ENCODE measurements at places on chromosomes 5 and 9.

GRCh38 chr5:93189707-93190120 lies 391.3 kb downstream of the NR2F1-AS1 start:
- peak; percentile 96 for DNase-seq

DNA sequence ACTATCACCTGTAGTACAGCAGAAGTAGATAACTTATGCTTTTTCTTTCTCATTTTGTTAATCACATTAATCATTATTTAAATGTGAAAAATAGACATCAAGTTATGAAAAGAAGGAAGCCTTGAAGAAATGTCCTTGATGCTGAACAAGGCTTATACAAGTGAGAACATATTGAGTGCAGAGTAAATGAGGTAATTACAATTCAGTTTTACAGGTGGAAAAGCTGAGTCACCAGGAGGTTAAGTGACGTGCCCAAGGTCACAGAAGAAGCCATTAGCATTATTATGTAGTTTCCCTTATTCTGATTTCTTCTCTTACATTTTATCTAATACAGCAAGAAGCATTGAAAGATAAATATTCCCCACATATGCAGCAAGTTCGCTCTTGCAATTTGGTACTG lies 998.5 kb upstream of the CDH6 start:
- DNase-seq = no peak

DNA sequence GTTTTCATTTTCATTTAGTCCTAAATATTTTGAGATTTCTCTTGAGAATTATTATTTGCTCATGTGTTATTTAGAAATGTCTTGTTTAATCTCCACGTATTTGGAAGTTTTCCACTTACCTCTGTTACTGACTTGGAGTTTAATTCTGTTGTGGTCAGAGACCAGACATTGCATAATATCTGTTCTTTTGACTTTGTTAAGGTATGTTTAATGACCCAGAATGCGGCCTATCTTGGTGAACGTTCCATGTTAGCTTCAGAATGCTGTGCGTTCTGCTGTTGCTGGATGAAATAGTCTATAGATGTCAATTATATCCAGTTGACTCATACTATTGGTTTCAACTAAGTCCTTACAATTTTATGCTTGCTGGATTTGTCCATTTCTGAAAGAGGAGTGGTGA lies 325.3 kb upstream of the TARS1 start:
- no peak for DNase-seq

- DNase-seq = no peak
Measured at GRCh38 chr5:54341971-54342370, 31.6 kb upstream of the ARL15 start.

All from RPMI7951 (cell line).